Testis (tissue), 5 donors: ENCODE measurements at places on chromosomes 2 and 18. TPM values are rescaled to one million over a fixed set of nuclear protein-coding genes. Genes with fewer than 3 reads are reported as not detected.

Gene AGBL5
- total RNA-seq: 294 TPM

Gene PXDN
- 33.8 TPM for total RNA-seq

Gene MAL
- 0.79 TPM for total RNA-seq

Gene GKN1
- not detected for total RNA-seq

Gene SERPINB11
- total RNA-seq: 0.50 TPM

Gene IL1R1
- 35.4 TPM for total RNA-seq

Gene EMX1
- 13.2 TPM for total RNA-seq
